ENCODE measurements at places on chromosomes 5 and 9.

DNA sequence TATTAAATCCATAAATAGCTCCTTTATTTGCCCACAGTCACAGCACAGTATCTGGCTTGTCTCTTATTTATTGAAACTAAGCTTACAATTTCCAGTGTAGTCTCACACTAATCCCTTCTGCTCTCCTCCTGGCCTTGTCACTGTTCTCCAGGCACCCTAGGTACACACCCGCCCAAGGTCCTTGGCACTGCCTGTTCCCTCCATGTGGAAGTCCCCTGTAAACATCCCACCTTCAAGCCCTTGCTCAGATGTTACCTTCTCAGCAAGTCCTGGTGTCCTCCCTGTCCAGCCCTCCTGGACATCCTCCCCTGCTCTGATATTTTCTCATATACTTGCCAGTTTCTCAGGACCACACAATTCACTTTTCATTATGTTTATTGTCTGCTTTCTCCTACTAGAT lies 44.2 kb upstream of the CFAP157 start:
- no peak for DNase-seq

GRCh38 chr5:132677191-132677590 lies 3.4 kb downstream of the IL4 start:
- no peak for DNase-seq

DNA sequence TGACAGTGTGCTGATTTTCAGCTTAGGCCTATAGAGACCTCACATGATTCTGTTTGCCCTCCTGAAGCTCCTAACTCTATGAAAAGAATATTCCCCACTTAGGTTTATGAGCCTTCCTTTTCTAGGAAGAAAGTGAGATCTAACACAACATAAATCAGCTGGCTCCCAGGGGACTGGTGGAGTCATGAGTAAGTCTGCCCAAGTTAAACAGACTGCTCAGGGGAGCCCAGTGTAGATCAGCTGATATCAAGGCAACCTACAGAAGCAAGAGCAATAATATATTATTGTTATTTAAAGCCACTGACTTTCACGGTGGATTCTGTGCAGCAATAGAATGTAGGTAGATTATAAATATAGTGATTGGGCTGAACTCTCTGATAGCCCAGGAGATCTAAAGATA lies 1978.6 kb upstream of the CDH6 start:
- DNase-seq = no peak

GRCh38 chr9:137150617-137151457 lies 11.9 kb downstream of the GRIN1 start:
- DNase-seq = no peak

- no peak for DNase-seq
These were observed 469.9 kb downstream of the ARHGEF28 start for GRCh38 chr5:74095871-74096270.

GRCh38 chr5:161190778-161191177 lies 338.8 kb upstream of the ATP10B start:
- DNase-seq = no peak

GRCh38 chr9:6006749-6007057 lies 8.7 kb downstream of the RANBP6 start:
- no peak for DNase-seq

DNA sequence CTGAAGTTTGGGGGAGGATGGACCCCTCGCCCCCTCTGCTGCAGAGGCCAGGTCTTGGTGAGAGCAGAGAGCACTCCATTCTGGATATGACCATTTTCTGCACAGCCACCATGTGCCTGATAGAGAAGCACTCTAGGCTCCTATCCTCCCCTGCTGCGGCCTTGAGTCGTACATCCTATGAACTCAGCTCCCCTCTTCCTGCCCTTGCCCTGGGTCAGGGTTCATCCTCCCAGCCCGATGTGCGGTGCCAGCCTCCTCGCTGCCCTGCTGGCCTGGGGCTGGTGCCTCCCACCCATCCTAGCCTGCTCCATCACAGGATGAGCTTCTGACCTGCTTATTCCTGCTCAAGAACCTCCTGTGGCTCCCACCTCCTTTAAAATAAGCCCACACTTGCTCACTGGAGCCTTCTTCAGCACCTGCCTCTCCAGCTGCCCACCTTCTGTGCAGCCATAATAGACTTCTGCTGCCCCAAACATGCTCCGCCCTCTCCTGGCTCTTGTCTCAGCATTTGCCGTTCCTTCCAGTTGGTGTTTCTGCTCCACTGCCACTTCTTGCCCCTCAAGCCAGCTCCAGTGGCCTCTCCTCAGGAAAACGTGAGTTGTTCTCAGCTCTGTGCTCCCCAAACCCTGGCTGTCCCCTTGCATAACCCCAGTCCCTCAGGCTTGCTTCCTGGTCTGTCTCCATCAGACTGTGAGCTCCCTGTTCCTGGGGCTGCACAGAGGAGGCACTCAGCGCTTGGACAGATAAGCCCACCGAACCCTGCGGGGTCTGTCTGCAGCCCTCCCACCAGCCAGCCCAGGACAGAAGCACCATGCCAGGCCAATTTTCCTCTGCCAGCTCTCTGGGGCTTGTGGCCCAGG lies 22.3 kb upstream of the TTLL11 start:
- DNase-seq = no peak

GRCh38 chr9:15882328-15882727 lies 329.5 kb downstream of the CCDC171 start:
- DNase-seq = no peak

GRCh38 chr5:88736494-88736893 lies 146.5 kb downstream of the MEF2C start:
- no peak for DNase-seq

- no peak for DNase-seq
These were observed 34.8 kb upstream of the SMARCA2 start for GRCh38 chr9:1980387-1980786.

DNA sequence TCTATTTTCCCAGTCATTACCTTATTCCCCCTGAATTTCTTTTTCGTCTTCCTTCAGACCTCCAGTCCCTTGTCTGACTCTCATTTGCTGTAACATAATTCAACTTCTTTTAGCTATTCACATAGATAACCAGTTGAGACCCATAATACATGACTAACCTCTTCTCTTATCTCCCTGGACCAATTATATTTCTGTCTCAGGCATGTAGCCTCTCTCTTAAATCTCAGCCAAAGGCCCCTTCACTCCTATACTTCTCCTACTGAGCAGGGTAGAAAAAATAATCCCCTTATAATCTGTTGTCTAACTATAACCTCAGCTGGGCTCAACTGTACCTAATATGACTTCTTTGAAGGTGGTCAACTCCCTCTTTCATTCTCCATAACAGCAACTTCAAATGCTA lies 20.9 kb downstream of the RANBP6 start:
- DNase-seq = no peak

GRCh38 chr5:105042623-105043022 lies 1480.0 kb upstream of the NUDT12 start:
- DNase-seq = no peak

GRCh38 chr5:22593592-22593991 lies 259.6 kb downstream of the CDH12 start:
- no peak for DNase-seq

GRCh38 chr5:76953551-76954382 lies 922 bp downstream of the CRHBP start:
- DNase-seq = no peak

- no peak for DNase-seq
These were observed 6.8 kb upstream of the ASB6 start for GRCh38 chr9:129648764-129649115.

Measured in activated effector memory CD4-positive, alpha-beta T cell treated with Interleukin-2 at 50 U/mL for 16 hours (primary cell).